ENCODE measurements at places on chromosomes 5 and 9. TPM values are rescaled to one million over a fixed set of nuclear protein-coding genes. Genes with fewer than 3 reads are reported as not detected.

Gene TMC1
- not detected for total RNA-seq

Gene C9orf153
- 0.67 TPM for total RNA-seq

Gene SHC3
- total RNA-seq, result not detected

- no peak for DNase-seq
- peak overlapping the region; percentile 61 for H3K27ac ChIP-seq
- no peaks in the 10 kb centered on the region for H3K27me3 ChIP-seq
- no peak overlapping the region for H3K4me3 ChIP-seq
- H3K4me1 ChIP-seq, result peaks cover 60% of the 10 kb centered on the region
- H3K36me3 ChIP-seq, result no peaks in the 10 kb centered on the region
Observed at GRCh38 chr9:123346026-123346425, 10.0 kb upstream of the CRB2 start.

Gene CATSPER3
- 2.7 TPM for total RNA-seq

Gene SLC9A3
- total RNA-seq, result 1.3 TPM

GRCh38 chr9:78365748-78366697 is 69.1 kb downstream of the PSAT1 start:
- no peak overlapping the region for H3K27ac ChIP-seq
- no peaks in the 10 kb centered on the region for H3K27me3 ChIP-seq
- H3K4me3 ChIP-seq, result no peak overlapping the region
- DNase-seq, result no peak
- no peaks in the 10 kb centered on the region for H3K36me3 ChIP-seq
- H3K4me1 ChIP-seq, result no peaks in the 10 kb centered on the region

- H3K36me3 ChIP-seq, result no peaks in the 10 kb centered on the region
- H3K4me3 ChIP-seq, result no peak overlapping the region
- H3K27me3 ChIP-seq, result no peaks in the 10 kb centered on the region
- H3K4me1 ChIP-seq, result peaks cover 5% of the 10 kb centered on the region
Observed at GRCh38 chr5:78819707-78820106, 165.4 kb downstream of the ARSB start.

All from B cell (primary cell).